ENCODE measurements at places on chromosomes 16 and 17.

GRCh38 chr16:61421111-61421510 lies 615.1 kb downstream of the CDH8 start:
- DNase-seq, result no peak

DNA sequence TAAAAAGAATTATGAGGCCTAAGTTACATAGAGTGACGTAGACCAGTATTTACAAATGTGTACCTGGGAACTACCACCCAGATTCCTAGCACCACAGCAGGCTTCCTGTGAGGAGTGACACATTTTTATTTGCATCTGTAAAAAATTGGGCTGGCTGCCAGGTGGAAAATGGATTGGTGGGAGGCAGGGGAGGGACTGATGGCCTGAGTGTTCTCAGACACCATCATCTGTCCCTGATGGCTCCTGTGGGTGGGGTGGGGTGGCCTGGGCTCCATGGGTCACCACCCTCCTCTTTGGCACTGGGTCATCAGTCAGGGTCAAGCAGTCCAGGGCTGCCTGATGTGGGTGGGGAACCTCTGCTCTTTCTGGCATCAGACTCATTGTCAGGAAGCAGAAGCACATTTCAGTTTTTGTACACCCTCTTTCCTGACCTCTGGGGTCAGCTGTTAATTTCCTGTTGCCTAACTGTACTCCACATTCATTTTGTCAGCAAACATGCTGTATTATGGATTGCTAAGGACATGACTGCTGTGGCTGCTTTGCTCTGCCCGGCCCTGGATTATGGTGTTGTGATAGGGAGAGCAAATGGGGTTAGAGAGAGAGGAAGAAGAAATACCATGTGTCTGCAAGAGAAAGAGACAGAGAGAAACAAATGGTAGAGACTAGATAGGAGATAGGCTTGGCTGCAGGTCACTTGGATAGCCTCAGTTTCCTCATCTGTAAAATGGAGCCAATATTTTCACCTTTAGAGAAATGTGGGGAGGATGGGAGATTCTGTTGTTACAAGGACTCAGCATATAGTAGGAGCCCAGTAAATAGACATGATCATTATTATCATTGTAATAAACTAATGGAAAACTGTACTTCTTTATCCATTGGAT lies 11.6 kb upstream of the MFAP4 start:
- DNase-seq, result no peak

DNA sequence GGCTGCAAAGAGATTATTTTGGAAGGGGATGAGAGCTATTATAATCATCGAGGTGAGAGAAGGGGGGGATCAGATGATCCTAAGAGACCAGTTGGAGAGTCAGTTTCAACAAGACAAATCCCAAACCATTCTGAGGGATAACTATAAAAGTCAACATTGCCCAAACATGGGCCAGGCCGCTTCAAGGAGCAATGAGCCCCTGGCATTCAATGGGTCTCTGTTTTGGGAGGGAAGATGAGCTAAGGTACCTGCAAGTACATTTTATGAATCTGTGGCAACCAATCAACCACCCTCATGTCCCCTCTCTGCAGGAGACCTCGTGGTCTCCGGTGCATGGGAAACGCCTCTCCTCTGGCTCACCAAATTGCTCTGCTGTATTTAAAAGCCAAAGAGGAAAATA lies 209.9 kb upstream of the C16orf82 start:
- DNase-seq, result no peak

GRCh38 chr17:56832446-56832845 lies 1.3 kb downstream of the C17orf67 start:
- DNase-seq, result no peak

- no peak for DNase-seq
These were observed 883 bp upstream of the SPN start for GRCh38 chr16:29662000-29662728.

DNA sequence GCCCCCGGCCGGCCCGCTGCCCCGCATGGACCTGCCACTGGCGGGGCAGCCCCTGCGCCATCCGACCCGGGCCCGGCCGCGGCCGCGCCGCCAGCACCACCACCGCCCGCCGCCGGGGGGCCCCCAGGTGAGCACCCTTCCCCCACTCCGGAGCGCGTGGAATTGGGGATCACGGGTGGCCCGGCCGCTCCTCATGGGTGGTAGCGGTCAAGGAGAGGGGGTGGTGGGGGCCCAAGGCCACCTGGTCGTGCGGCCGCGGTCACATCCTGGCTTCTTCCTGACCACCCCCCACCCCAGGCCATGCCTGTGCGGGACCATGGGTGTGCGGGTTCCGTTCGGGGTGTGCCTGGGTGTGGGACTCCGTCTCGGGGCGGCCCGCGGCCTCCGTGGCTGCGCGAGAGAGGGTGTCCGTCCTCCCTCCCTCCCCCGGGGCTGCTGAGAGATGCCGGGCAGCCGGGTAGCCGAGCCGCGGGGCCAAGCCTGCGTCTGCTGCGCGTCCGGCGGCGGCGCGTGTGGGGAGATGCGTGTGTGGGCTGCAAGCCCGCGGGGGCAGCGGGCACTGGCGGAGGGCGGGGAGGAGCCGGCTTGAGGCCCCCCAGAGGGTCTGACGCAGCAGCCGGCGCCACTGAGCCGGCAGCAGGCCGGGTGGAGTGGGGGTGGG lies 6.8 kb downstream of the ACD start:
- DNase-seq, result no peak

DNA sequence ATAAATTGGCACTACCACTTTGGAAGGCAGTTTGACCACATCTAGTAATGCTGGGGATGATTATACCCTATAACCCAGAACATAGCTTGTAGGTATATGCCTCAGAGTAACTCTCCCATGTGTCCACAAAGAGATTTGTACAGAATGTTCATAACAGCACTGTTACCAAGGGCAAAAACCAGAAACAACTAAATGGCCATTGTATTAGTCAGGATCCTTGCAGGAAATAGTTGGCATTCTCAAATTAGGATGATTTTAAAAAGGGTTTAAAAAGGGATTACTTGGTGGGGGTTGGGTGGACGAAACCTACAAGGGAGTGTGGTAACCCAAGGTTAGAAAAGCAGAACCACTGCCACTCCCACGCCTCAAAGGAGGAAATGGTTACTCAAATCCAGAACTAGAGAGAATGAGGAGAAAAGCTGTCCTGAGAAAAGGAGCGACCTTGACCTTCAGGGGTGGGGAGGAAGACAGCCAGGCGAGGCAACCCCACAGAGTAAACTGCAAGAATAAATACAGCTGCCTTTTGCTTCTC lies 2.1 kb downstream of the CPPED1 start:
- DNase-seq, result no peak

DNA sequence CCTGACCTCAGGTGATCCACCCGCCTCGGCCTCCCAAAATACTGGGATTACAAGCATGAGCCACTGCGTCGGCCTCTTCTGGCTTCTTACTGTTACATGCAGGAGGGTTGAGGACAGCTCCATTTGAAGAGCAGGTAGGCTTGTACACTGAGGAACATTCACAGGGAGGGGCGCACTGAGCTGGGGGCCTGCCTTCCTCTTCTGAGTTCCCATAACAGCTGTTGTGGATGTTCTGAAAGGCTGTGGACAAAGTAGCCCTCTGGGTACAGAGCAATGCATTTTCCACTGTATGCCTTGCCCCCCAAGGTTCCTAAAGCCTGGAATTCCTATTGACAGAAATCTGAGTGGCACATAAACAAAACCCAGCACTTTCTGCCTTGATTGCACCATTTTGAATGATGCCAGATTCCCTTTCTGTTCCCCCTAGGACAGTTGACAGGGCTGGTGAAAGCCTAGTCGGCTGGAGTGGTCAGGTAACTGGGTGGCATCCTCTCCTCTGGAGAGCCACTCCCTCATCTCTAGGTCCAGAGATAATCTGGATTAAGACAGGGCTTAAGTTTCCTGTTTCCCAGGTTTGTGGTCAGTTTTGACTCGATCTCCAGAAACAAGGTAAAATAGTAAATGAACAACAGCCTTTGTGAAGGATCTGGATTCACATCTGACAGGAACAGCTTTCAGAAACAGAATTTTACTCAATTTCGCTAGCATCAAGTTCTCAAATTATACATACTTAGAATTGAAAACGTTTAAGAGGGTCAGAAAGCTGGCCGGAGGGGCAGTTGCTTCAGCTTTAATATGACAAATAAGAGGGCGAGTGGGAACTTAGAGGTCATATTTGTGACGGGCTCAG lies 1.3 kb upstream of the CDK5R1 start:
- DNase-seq, result no peak

- DNase-seq, result no peak
These were observed 2.8 kb upstream of the UBTF start for GRCh38 chr17:44222112-44222869.

- DNase-seq, result no peak
These were observed 57.3 kb downstream of the MAF start for GRCh38 chr16:79543219-79543618.

DNA sequence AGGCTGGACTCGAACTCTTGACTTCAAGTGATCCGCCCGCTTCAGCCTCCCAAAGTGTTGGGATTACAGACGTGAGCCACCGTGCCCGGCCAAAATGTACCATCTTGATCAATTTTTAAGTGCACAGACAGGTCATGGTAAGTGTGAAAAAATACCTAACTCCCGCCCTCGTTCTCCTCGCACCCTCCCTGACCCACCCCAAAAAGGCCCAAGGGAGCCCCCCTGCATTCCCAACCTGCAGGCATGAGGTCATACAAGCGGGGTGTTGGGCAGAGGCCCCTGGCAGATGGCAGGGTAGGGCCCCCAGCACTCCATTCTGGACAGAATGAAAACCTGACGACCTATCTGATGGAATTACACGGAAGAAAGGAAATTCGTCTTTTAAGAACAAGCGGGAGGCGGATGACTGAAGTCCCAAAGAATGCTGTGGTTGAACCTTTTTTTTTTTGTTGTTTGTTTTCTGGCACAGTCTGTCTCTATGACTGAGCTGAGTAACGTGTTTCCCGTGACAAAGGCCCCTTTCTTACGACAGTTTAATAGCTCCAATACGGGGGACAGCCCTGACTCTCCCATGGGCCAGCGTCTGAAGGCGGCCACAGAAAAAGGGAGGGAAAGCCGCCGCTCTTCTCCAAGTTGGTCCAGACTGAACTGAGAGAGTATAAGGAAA lies 376.4 kb downstream of the SLC39A11 start:
- no peak for DNase-seq

Measured in activated CD8-positive, alpha-beta memory T cell treated with anti-CD3 and anti-CD28 coated beads for 4 hours (primary cell).